ENCODE measurements at places on chromosomes 7 and 10.

GRCh38 chr7:50266635-50267386, 37.7 kb upstream of the IKZF1 start:
- DNase-seq, result no peak

- DNase-seq, result no peak
Observed at GRCh38 chr10:105840288-105840770, 1199.2 kb downstream of the SORCS3 start.

DNA sequence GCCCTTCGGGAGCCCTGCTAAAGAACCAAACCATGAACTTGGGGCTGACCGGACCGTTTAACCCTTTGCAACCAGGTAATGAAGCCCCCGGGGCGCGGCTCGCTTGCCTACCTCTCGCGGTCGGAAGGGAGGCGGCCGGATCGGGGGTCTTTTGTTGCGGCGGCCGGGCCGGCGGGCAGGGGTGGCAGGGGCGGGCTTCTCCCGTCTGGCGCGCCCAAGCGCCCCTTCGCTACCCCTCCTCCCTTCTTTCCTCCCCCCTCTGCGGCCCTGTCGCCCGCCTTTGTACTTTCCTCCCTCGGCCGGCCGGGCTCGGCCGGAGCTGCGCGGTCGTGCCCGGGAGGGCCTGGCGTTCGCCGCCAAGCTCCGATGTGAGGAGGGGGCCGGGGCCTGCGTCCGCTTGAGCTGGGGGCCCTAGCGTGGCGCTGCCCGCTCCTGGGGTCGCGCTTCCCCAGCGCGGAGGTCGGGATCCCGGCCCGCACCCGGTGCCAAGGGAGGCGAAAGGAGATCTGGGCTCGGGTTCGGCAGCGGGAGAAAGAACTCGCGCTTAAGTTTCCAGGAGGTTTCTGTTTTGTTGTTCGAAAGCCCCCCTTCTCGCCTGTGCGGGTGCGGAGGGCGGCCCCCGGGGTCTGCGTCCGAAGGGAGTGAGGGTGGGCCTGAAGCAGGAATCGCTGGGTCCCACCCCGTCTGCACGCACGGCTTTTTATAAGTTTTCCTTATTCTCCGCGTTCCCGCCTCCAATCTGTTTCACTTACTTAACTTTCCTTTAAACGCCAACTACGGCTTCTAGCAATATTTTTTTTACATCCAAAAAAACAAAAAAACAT, 436.8 kb upstream of the GALNT17 start:
- peak; percentile 38 for DNase-seq

GRCh38 chr7:54615537-54615936, 73.4 kb downstream of the VSTM2A start:
- DNase-seq, result no peak

GRCh38 chr7:107563081-107563774, 492 bp downstream of the COG5 start:
- peak; percentile 9 for DNase-seq

Data from choroid plexus epithelial cell (primary cell).